Activated naive CD4-positive, alpha-beta T cell treated with anti-CD3 and anti-CD28 coated beads, Interleukin-2, amount 50 U/mL, for 72 hours (primary cell): ENCODE measurements at places on chromosomes 1 and 21.

DNA sequence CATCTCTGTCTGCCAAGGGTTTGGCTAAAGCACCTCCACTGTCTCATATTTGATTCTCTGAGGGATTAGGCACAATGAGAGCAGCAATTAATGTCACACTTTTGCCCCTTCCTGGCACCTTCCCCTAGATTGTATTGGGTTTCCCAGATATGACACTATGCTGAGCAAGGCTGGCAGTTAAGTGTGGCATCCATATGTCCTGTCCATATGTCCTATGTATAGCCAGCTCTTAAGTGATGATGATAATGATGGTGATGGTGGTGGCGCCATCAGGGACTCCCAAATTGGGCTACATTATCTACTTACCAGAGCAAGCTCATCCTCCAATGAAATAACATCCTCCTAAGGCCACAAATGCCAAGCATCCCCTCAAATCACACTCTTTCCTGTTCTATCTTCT lies 13.5 kb upstream of the LORICRIN start:
- no peak for DNase-seq

DNA sequence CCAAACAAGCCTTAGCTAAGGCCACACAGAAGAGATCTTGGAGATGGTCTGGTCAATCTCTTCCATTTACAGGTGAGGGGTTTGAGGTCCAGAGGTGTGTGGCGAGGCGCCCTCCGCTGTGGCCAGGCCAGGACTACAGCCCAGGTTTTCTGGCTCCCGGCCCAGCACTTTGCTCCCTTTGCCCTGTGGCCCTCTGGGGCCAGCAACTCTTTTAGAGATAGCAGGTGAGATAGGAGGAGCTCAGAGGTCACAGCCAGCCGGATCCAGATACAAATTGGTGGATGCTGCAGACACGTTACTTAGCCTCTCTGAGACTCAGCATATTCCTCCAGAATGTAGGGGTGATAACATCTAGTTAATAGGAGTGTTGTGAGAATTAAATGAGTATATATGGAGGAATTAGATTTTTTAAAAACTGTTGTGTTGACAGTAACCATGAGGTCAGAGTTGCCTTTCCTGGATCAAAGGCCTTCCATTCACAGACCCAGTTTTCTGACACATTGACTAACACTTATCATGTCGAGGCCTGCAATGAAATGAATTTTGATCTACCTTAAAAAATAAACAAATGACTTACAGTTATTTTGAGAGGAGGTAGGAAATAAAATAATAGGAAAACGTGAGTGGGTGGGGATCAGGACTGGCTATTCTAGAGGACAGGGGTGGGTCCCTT lies 16.6 kb downstream of the TEX35 start:
- no peak for DNase-seq

DNA sequence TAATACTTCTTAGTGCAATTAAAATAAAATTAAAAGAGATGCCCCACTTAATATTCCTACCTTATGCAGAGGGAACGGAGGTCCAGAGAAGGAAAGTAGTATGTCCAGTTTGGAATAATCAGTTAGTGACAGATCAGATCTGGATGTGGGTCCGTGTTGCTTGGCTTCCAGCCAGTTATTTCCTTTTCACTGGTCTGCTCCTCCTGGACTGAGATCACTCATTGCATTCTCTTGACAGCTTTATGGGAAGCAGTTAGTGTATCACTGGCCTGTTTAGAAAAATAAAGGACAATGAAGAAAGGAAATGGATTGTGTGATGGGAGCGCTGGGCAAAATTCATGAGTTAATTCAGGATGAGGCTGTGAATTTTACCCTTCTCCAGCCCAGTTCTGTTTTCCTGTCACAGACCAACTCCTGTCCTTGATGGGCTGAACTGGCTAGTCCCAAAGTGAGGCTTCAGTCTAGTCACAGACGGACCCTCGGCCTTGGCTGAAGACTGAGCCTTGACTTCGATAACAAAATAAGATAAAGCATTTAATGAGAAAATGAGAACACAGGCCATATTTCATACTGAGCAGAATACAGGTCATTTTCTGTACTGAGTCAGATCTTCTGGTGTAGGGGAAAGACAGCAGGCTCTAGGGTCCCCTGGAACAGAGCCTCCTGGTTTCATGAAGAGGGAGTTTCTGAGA lies 85.2 kb upstream of the TRABD2B start:
- no peak for DNase-seq

- DNase-seq: no peak
Measured at GRCh38 chr1:15288173-15288926, 41.3 kb downstream of the FHAD1 start.

DNA sequence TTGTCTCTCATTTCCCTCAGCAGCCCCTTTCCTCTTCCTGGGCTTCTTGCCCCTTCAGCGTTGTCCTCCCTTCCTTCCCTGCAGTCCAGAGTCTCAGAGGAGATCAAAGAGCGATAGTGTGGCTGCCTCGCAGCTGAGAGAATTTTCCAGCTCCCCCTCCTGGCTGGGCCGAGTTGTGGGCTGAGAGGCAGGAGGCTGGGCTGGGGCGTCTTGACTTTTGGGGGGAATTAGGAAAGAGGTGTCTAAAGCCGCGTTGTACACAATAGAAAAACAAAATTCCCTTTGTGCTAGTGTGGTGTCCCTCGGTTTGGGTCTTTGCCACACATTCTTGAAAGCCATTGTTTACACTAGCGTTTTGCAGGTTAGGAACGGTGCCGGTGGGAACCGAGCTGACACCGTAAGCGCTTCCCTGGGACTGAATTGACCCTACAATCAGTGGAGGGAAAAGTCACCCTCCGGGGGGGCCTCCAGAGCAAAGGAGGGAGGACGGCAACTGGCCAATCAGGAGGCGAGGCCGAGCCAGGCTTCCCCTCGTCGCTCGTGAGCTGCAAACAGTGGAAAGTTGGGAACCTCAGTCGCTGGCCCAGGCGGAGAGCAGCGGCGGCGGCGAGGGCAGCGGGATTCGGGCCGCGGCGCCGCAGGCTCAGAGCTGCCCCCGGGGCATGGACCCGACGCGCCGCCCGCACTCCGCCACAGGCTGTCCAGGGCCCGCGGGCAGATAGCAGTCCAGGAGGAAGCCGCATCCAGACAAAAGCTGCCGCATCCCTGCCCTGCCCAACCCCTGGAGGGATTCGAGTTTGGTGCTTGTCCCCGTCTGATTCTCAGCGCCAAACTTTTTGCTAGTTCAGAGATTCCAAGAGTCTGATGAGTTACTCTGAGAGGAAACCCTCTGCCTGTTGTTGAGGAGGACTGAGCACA lies at the start of gene HMCN1:
HMCN1 (plus strand) TSS at position 574 of the 918 bp plus-strand sequence. CDS start 389 bp downstream, outside the sequence.
- DNase-seq: no peak

DNA sequence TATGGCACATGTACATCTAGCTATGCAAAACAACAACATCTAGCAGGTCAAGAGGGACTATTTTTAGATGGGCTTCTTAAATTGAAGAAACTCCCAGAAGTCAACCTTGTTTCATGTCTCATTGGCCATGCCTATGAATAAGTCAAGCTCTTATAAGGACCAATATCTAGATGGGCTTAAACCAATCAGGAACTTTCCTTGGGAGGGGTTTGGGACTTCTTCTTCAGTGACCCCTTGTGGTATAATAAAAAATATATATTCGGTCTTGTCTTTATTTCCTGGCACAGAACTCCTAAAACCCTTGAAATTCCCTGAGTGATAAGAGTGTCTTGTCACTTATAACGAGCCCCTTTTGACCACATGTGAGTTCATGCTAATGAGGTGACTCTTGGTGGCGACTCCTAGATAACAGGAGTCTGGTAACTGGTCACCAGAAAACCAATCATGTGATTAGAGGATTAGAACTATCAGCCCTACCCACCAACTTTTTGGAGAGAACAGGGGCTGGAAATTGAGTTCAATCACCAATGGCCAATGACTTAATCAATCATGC lies 218.3 kb downstream of the HHIPL2 start:
- no peak for DNase-seq

DNA sequence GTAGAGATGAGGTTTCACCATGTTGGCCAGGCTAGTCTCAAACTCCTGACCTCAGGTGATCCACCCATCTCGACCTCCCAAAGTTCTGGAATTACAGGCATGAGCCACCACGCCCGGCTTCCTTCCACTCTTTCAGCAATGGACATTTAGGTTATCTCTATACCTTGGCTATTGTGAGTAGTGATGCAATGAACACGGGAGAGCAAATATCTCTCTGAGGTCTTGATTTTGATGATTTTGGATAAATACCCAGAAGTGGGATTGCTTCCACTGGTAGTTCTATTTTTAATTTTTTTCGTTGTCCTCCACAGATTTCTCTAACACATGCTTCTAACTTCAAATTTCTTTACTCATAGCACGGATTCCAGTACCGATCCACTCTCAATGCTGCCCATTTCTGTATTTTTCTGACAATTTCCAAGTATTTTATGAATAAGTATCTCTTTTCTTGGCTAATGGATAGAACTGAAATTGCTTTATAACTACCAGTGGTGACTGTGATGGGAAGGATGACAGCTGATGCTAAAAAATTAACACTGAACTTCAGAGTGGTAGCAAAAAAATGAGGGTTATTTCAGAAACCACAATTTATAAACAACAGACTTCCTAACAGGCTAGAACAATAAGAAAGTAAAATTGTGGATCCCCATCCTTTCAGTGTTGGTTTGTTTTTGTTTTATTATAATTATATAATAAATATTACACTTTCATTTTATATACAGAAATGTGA lies 327.5 kb upstream of the RUNX1 start:
- no peak for DNase-seq

DNA sequence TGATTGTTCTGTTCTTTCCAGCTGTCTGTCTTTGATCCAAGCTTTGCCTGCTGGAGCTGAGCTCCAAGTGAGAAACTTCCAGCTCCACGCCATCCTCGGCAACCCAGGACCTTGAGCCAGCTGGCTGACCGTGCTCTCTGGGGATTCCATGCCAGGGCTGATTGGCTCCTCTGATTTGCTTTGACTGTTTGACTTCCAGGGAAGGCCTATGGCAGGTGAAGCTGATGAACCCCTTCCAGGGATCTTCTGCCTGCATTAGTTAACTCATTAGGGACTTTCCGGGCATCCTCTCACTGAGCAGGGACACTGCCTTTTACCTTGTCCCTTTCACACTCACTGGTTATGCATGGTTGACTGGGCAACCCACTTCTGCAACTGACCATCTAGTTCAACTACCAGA lies 406.1 kb downstream of the RPS6KC1 start:
- no peak for DNase-seq

DNA sequence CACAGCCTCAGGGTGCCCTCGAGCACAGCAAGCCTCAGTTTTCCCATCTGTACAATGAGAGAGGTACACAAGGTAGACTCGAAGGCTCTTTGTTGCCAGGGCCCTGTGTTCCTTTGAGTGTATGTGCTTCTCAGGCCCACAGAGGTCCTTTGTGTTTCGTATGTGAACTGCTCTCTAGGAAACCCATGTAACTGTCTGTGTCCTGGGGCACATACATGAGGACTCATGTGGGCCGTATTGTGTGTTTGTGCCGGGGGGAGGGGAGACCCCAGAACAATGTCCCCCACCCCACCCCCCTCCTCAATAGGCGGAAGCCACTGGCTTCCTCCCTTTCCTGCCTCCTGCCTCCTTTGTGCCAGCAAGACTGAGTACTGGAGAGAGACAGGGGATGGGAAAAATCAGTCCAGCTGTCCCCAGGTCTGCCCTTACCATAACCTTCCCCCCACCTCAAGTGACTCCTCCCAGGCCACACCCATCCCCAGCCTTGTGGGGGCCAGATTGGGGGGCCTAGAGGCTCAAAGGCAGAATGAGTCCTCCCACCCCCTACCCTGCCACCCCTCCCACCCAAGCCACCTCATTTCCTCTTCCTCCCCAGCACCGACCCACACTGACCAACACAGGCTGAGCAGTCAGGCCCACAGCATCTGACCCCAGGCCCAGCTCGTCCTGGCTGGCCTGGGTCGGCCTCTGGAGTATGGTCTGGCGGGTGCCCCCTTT lies at the start of gene TIE1:
TIE1 (plus strand) TSS at position 605 of the 717 bp plus-strand sequence; CDS start at position 695, 90 bp downstream.
- no peak for DNase-seq

DNA sequence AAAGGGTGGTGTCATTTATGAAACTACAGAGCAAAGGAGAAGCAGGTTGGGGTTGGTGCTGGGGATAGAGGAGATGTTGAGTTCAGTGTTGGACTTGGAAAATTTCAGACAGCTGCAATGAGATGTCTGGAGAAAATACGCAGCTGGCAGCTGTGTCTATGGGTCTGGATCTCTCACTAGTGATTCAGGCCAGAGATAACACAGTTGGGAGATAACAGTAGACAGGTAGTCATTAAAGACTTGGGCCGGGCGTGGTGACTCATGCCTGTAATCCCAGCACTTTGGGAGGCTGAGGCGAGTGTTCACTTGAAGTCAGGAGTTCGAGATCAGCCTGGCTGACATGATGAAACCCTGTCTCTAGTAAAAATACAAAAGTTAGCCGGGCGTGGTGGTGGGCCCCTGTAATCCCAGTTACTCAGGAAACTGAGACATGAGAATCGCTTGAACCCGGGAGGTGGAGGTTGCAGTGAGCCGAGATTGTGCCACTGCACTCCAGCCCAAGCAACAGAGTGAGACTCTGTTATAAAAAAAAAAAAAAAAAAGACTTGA lies 2.5 kb upstream of the TFAP2E start:
- DNase-seq: peak; percentile 20

DNA sequence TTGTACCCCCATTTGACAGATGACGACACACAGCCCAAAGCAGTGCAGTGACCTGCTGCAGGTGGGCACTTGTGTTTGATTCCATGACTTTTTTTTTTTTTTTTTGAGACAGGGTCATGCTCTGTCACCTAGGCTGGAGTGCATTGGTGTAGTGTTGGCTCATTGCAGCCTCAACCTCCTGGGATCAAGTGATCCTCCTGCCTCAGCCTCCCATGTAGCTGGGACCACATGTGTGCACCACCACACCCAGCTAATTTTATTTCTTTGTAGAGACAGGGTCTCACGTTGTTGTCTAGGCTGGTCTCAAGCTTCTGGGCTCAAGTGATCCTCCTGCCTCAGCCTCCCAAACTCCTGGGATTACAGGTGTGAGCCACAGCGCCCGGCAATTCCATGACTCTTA lies 14.9 kb upstream of the SYNC start:
- DNase-seq: no peak

- no peak for DNase-seq
Measured at GRCh38 chr1:170049176-170049800, 25.2 kb downstream of the KIFAP3 start.

GRCh38 chr1:167711797-167712196 lies 10.0 kb upstream of the MPZL1 start:
- DNase-seq: no peak

- DNase-seq: no peak
Measured at GRCh38 chr1:63342402-63342801, 20.0 kb downstream of the FOXD3 start.
